ENCODE measurements at places on chromosomes 7 and 10. TPM values are rescaled to one million over a fixed set of nuclear protein-coding genes. Genes with fewer than 3 reads are reported as not detected.

The ITGA8 gene
- not detected for total RNA-seq

The ZC3HAV1L gene
- 0.75 TPM for total RNA-seq

GRCh38 chr7:152969335-152969734 is 209.8 kb downstream of the ACTR3B start:
- no peaks in the 10 kb centered on the region for H3K4me1 ChIP-seq
- H3K4me3 ChIP-seq: no peak overlapping the region
- no peaks in the 10 kb centered on the region for H3K36me3 ChIP-seq
- H3K27ac ChIP-seq: no peak overlapping the region
- no peaks in the 10 kb centered on the region for H3K27me3 ChIP-seq

GRCh38 chr7:49523870-49524269 is 249.6 kb upstream of the VWC2 start:
- no peaks in the 10 kb centered on the region for H3K27me3 ChIP-seq
- no peaks in the 10 kb centered on the region for H3K36me3 ChIP-seq
- no peak for DNase-seq
- H3K27ac ChIP-seq: no peak overlapping the region
- H3K4me1 ChIP-seq: no peaks in the 10 kb centered on the region

DNA sequence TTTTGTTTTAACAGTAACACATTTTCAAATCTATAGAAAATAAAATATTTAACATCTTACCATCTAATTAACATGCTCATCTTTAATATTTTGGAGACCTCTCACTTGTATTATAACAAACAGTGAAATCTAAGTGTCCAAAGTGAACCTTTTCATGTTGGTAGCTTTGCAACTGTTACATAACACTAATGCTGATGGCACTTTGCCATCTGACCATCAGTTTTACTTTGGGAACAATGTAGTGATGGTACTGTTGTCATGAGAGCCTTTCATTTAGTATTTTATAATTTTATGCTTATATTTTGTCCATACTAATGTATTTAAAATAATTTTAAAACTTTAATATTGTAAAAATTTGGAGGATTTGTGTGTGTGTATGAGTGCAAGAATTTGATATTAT is 1017.0 kb upstream of the KCND2 start:
- DNase-seq: no peak
- no peaks in the 10 kb centered on the region for H3K4me1 ChIP-seq
- H3K27me3 ChIP-seq: no peaks in the 10 kb centered on the region

DNA sequence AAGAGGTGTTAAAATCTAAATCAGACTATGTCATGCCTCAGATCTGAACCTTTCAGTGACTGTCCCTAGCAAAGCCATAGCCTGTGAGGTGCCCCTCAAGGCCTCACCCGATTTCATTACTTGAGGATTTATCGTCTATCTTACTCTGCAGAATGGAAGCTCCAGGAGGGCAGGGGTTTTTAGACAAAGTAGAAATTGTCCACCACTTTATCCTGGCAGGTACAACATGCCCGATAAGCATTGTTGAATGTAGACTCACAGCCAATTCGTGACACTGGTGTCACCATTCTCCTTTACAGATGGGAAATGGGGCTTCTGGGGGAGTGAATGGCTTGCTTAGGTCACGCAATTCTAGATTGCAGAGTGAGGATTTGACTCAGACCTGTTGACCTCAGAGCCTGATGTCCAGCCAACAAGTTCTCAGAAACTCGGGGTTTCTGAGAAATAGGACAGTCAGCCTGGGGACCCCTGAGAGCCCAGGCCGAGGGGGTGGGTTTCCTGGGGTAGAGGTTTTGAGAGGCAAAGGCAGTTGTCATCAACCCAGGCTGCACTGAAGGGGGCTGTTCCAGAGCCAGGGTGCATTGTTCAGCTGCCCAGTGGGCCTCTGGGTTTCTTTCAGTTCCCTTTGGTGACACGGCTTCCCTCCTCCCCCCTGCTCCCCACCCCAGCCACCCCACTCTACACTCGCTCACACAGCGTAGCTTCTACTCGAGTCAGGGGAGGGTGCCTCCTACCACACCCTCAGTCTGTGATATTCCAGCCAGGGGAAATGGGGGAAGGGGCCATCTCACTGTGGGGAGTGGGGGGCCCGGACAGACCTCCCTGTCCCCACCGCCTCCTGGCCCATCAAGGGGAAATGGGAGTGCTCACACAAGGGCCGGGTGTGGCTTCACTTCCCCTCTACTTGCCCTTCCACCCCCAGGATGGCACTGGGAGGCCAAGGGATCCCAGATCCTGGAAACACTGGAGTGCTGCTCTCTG is 3.1 kb upstream of the IRF5 start:
- no peak overlapping the region for H3K4me3 ChIP-seq
- no peak for DNase-seq
- H3K27ac ChIP-seq: peak overlapping the region; percentile 23
- H3K4me1 ChIP-seq: peaks cover 43% of the 10 kb centered on the region

Data from natural killer cell (primary cell).